ENCODE measurements at places on chromosomes 13 and 19.

- no peak for DNase-seq
Measured at GRCh38 chr13:42384265-42384664, 112.3 kb downstream of the AKAP11 start.

GRCh38 chr13:111491659-111492058 lies 171.2 kb downstream of the TEX29 start:
- no peak for DNase-seq

- no peak for DNase-seq
Measured at GRCh38 chr13:33642374-33643065, 175.4 kb upstream of the RFC3 start.

GRCh38 chr19:31783592-31783991 lies 434.4 kb upstream of the TSHZ3 start:
- no peak for DNase-seq

DNA sequence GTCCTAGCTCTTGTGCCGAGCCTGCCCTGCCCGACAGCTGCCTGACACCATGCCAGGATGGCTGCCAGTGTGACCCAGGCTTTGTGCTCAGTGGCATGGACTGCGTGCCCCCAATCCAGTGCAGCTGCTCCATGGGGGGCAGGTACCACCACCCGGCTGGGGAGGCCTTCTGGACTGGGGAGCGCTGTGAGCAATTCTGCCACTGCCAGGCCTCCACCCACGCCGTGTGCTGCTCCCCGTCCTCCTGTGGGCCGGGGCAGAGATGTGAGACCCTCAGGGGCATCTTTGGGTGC lies 9.4 kb upstream of the FXYD3 start:
- DNase-seq = no peak
